ENCODE measurements at places on chromosomes 3 and 15. TPM values are rescaled to one million over a fixed set of nuclear protein-coding genes. Genes with fewer than 3 reads are reported as not detected.
A peak's percentile ranks its signal among the peaks of the same experiment; 100 is the strongest.

DNA sequence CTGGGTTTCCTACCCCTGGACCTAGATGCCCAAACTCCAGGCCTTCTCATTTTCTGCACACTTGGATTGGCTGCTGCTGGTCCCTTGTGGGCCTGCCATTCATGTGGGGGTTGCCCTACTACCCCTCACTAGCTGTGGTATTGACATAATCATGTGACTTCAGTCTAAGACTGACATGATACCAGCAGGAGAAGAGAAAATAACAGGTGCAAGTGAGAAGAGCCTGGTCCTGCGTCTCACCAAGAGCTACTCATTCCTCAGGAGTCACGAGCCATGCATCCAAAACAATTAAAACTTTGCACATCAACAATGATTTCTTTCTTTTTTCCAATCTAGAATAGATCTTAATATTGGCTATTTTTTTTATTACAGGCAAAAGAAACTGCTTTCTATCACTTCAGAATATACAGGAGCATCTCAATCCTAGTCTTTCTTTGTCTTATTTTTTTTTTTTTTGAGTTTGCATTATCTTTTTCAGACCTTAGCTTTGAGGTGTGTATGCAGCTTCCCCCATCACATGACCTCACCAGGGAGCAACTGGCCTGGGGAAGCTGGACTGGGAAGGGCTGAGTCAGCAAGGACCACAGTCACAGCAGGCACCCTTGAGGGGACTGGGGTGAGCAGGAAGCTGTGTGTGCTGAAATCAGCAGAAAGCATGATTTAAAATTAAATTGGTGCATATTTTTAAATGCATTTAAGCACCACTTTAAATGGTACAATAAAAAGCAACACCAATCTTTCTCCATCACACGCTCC lies 27.6 kb downstream of the SLC9A9 start:
- no peak for ATAC-seq

GRCh38 chr3:71902258-71903111 lies 117.5 kb upstream of the PROK2 start:
- ATAC-seq = no peak

GRCh38 chr3:104297617-104298016 lies 1069.1 kb upstream of the ALCAM start:
- no peak for ATAC-seq

DNA sequence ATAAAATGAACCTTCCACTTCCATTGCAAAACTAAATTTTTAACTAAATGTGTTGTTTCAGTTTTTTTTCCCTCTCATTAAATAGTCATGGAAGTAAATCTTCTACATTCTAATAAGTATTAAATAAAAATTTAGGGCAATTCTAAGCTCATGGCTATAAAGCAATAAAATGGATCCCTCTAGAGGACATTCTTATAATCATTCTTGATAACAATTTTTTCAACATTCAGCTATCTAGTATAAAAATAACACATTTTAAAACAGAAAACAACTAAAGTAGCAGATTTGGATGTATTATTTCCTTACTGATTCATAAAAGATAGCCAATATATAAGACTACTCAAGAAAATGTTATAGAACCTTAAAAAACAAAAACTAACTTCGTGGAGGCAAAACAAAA lies 393.1 kb downstream of the PLOD2 start:
- ATAC-seq = no peak

DNA sequence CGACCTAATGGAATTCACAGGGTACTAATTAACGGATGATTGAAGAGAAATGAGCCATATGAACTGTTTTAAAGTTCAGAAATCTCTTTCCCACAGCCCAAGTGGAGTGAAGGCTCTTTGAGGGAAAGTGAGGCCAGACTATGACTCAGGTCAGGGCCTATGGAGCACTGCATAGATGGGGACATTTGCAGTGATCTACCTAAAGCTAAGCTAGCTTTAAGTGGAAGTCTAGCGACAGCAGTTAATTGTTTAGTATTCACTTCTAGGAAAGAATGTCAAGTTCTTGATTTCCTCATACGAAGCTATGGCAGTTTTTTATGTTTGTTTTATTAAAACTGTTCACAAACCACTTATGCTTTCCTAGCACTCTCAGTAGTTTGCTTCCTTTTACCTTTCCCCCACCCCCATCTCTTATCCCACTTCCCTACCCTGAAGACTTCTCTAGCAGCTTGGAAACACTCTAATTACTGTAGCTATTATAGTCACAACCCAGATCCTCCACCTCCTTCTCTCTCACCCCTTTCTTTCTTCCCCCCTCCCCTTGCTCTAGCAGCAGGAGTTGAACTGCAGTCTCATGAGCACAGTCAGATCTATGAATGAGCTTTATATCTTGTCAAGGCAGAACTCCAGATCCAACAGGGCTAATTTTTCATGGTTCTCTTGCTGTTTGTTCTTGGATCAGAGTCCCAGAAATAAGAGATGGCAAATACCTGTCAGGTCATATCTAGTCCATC lies 6.2 kb downstream of the ZNF609 start:
- no peak for ATAC-seq

DNA sequence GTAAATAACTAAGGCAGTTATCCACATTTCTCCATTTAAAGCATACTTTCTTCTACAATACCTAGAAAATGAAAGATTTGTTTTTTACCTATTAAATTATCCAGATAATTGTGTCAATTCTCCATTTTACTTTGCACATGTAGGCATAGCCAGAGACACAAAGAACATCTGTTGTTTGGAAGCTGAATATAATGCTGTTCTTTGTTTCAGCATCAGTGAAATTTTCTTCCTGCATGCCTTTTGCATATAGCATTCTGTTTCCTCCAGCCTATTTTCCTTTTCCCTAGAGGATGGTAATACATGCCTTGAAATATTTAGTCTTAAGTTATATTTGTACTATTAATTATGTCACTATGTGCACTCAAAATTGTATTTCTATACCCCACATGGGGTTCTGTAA lies 233.7 kb downstream of the CNTN6 start:
- no peak for ATAC-seq

DNA sequence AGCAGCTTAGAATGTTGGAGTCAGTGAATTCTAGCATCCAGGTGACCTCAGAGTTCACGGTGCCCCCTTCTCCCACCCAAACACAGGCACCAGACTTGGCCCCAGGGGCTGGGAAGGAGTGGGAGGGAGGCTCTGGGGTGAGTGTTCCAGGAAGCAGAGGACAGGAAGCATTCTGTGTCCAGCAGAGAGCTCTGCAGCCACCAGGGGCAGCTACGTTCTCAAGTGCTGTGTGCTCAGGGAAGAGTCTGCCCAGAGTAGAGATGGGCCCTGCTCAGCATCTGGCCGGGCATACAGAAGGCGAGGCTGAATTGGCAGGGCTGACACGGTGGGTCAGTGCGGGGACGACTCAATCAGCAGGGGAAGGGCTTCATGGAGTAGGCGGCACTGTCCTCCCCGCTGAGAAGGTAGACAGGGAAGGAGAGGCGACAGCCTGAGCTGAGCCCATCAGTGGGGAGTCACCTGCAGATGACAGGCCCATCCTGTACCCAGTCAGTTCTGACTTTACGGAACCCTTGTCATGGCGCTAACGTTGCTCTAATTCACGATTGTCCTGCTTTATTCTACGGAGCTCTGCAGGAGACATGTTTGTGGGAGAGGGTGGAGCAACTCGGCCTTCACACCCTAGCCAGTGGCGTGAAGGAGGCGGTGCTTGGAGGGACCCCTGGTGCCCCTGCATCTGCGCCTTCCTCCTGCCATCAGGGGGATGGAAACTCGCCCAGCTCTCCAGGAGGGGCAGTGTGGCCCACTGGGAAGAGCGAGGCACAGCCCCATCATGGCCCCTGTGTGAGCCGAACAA lies 82.2 kb downstream of the C3orf70 start:
- no peak for ATAC-seq

- ATAC-seq = no peak
These were observed 122.3 kb upstream of the PRR20G start for GRCh38 chr3:127410137-127410488.

The SMAD6 gene
- total RNA-seq = not detected

The CPLX3 gene
- total RNA-seq = 0.19 TPM

GRCh38 chr3:169148448-169149348 lies 514.8 kb downstream of the MECOM start:
- no peak for ATAC-seq

GRCh38 chr3:99286266-99286845 lies 352.0 kb upstream of the COL8A1 start:
- ATAC-seq = no peak

The LPCAT4 gene
- total RNA-seq = 73.8 TPM

GRCh38 chr3:56772952-56773938 lies 28.5 kb downstream of the ARHGEF3 start:
- peak; percentile 38 for ATAC-seq

DNA sequence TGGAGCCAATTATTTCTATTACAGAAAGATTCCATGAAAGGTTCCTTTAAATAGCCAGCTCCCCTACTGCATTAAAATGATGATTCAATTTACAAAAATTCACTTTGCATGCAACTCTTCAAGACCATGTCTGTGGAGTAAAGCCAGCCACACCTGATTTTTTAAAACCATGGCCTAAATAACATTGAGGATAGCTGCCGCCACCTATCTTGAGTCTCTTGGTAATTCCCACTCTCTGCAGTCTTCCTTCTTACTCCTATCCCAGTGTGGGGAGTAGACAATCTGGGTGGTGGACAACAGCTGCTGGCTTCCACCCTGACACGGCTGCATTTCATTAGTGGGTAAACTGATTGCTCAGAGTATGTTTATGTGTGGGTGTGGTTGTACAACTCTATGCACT lies 10.7 kb downstream of the LRTM1 start:
- ATAC-seq = no peak

DNA sequence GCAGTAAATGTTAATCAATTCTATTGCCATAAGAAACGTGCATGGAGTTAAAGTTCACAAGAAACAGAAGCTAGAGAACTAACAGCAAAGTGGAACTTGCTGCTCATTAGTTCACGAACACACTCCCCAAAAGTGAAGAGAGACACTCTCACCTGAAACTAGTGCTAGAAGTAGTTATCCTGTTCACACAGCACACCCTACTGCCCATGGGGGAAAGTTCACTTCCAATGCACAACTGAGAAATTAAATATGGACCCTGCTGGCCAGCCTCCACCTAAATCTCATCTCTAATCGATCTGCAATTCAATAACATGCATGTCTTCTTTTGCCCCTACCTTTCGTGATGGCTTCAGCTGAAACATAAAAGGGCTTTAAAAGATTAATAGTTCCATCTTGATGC lies 39.4 kb upstream of the FRMD4B start:
- ATAC-seq = peak; percentile 59

The GP5 gene
- 1.4 TPM for total RNA-seq

The C15orf62 gene
- 2.4 TPM for total RNA-seq

DNA sequence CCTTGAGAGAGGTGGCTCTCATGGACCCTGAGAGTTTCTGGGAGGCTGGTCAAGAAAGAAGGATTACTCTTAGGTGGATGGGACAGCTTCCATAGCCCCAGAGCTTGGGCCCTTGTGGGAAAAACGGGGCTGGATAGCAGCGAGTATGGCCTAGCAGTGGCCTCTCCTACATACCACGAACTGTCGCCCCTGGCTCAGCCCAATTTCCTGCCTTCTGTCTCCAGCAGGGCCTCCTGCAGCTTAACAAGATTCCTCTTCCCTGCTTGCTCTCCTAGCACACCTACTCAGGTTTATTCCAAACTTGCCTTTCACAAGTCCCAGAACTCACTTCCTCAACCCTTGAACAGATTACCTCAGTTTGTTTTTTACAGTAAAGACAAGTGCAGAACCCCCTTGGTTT lies 139.7 kb upstream of the TPM1 start:
- ATAC-seq = no peak

- ATAC-seq = no peak
These were observed 11.8 kb downstream of the PLCD1 start for GRCh38 chr3:38017445-38018295.

- no peak for ATAC-seq
These were observed 44.2 kb upstream of the STT3B start for GRCh38 chr3:31488475-31489017.

DNA sequence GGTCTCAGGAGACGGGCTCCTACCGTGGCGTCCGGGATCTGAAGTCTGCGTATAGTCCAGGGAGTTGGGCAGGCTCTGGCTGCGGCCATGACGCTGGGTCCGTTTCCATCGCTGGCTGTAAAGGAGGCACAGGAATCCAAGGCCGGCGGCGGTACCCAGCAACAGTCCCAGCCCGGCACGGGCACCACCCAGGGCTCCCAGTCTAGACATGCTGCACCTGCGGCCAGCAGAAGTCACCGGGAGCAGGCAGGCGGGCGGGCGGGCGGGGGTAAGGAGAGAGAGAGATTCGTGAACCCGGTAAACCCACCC lies 526 bp downstream of the RMDN3 start:
- peak; percentile 6 for ATAC-seq

- ATAC-seq = no peak
These were observed 55.3 kb upstream of the NUDT16 start for GRCh38 chr3:131326307-131326706.

The GOLGA8M gene
- 0.53 TPM for total RNA-seq
